ENCODE measurements at places on chromosomes 7 and 10. TPM values are rescaled to one million over a fixed set of nuclear protein-coding genes. Genes with fewer than 3 reads are reported as not detected.
A peak's percentile ranks its signal among the peaks of the same experiment; 100 is the strongest.

DNA sequence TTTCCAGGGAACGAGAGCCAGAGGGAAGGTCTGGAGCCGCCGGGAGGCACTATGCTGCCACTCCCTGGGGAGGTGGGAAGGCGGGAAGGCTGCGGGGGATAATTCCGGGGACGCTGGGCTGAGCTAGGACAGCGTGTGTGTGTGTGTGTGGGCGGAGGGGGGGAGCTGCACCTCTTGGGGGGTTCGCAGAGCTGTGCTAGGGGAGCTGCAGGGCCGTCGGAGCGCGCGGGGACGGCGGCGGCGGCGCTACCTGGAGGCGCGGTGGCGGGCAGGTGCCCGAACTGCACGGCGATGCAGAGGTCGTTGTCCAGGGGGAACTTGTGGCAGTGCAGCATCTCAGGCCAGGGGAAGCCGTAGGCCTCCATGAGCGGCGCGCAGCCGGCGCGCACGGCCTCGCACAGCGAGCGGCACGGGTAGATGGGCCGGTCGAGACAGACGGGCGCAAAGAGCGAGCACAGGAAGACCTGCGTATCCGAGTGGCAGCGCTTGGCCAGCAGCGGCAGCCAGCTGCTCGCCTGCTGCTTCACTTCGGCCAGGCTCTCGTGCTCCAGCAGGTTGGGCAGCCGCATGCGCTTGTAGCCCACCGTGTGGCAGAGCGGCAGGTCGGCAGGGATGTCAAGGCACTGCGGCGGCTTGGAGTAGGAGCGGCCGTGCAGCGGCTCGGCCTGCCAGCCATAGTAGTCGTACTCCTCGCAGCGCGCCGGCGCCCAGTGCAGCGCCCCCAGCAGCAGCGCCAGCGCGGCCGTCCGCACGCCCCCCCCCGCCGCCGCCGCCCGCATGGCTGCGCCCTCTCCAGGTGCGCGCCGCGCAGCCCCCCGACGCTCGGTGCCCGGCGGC is 526 bp downstream of the SFRP5 start:
- no peak overlapping the region for H3K27ac ChIP-seq
- H3K27me3 ChIP-seq = peaks cover 30% of the 10 kb centered on the region
- peak overlapping the region; percentile 10 for H3K4me3 ChIP-seq
- no peaks in the 10 kb centered on the region for H3K36me3 ChIP-seq

DNA sequence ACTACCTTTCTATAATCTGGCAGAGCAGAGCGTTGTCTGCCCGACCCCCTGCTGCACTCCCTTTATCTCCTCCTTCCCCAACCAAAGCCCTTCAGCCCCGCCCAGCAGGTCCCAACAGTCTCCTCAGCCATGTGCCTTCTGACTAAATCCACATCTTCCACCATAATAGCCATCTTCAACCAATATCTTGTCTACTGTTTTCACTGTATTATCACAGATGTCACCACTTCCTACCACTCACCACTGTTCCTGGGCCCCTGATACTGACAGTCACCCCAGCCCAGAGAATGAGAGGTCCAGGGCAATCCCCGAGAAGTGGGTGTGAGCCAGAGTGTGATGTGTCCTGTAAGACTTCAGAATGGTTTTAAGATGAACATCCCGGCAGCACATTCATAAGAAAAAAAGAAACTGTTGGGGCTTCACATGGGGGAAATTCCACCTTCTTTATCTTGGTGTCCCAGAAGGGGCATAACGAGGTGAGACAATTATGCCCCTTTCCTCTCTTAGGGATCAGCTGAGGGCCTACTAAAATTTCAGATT is 25.3 kb downstream of the CCDC6 start:
- no peak for DNase-seq
- no peaks in the 10 kb centered on the region for H3K27me3 ChIP-seq
- H3K27ac ChIP-seq = peak overlapping the region; percentile 11
- H3K4me1 ChIP-seq = peaks cover 44% of the 10 kb centered on the region
- H3K4me3 ChIP-seq = no peak overlapping the region

- DNase-seq = no peak
- H3K36me3 ChIP-seq = no peaks in the 10 kb centered on the region
- no peaks in the 10 kb centered on the region for H3K4me1 ChIP-seq
- no peak overlapping the region for H3K27ac ChIP-seq
- H3K27me3 ChIP-seq = no peaks in the 10 kb centered on the region
- H3K4me3 ChIP-seq = no peak overlapping the region
These were observed 107.8 kb downstream of the RAB18 start for GRCh38 chr10:27611744-27612550.

Gene SMO
- total RNA-seq = 4.0 TPM

Gene KIF11
- total RNA-seq = 0.93 TPM

- H3K36me3 ChIP-seq = no peaks in the 10 kb centered on the region
- H3K27me3 ChIP-seq = no peaks in the 10 kb centered on the region
- H3K4me1 ChIP-seq = no peaks in the 10 kb centered on the region
- H3K4me3 ChIP-seq = no peak overlapping the region
These were observed 33.0 kb downstream of the MAGI2 start for GRCh38 chr7:79420464-79420863.

Gene FKBP14
- total RNA-seq = 11.5 TPM

GRCh38 chr7:142917447-142917846 is 16.1 kb downstream of the TRPV5 start:
- no peak overlapping the region for H3K27ac ChIP-seq
- no peak overlapping the region for H3K4me3 ChIP-seq
- H3K4me1 ChIP-seq = no peaks in the 10 kb centered on the region
- no peaks in the 10 kb centered on the region for H3K36me3 ChIP-seq

GRCh38 chr7:116776046-116776445 is 86.3 kb upstream of the CAPZA2 start:
- no peaks in the 10 kb centered on the region for H3K27me3 ChIP-seq
- no peak overlapping the region for H3K27ac ChIP-seq
- H3K4me1 ChIP-seq = peaks cover 10% of the 10 kb centered on the region
- no peak overlapping the region for H3K4me3 ChIP-seq
- H3K36me3 ChIP-seq = no peaks in the 10 kb centered on the region

- no peaks in the 10 kb centered on the region for H3K27me3 ChIP-seq
- H3K36me3 ChIP-seq = no peaks in the 10 kb centered on the region
- H3K27ac ChIP-seq = no peak overlapping the region
- DNase-seq = no peak
These were observed 77.4 kb downstream of the PPP1R3C start for GRCh38 chr10:91555455-91555854.

GRCh38 chr7:22577470-22578001 is 77.5 kb upstream of the STEAP1B start:
- H3K27ac ChIP-seq = peak overlapping the region; percentile 73
- H3K4me3 ChIP-seq = no peak overlapping the region
- no peaks in the 10 kb centered on the region for H3K27me3 ChIP-seq
- no peak for DNase-seq
- H3K36me3 ChIP-seq = no peaks in the 10 kb centered on the region

DNA sequence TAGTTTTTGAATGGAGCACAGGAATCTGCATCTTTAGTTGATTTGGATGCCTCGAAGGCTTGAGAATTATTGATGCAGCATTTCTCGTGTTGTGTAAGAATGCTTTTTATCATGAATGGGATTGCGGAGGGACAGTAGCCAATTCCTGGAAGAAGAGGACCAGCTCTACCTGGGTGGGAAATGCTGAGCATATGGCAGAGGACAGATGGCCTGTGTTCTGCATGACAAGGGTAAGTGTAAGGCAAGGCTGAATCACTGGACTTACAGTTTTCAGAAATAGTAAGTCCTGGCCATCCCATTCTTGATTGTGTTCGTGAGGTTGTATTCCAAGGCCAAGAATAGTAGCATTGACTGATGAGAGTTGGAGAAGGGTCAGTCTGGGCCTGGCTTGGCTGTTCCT is 15.9 kb downstream of the RP9 start:
- H3K27ac ChIP-seq = no peak overlapping the region
- H3K27me3 ChIP-seq = no peaks in the 10 kb centered on the region
- H3K36me3 ChIP-seq = peaks cover 48% of the 10 kb centered on the region
- H3K4me1 ChIP-seq = no peaks in the 10 kb centered on the region

GRCh38 chr7:124856299-124856888 is 73.2 kb downstream of the POT1 start:
- no peak overlapping the region for H3K27ac ChIP-seq
- H3K36me3 ChIP-seq = peaks cover 5% of the 10 kb centered on the region
- H3K4me1 ChIP-seq = no peaks in the 10 kb centered on the region
- H3K27me3 ChIP-seq = no peaks in the 10 kb centered on the region
- H3K4me3 ChIP-seq = no peak overlapping the region

Gene MLXIPL
- 11.1 TPM for total RNA-seq

Gene TFR2
- 0.41 TPM for total RNA-seq

- no peak for DNase-seq
- no peak overlapping the region for H3K27ac ChIP-seq
- no peaks in the 10 kb centered on the region for H3K4me1 ChIP-seq
- no peak overlapping the region for H3K4me3 ChIP-seq
- no peaks in the 10 kb centered on the region for H3K36me3 ChIP-seq
- H3K27me3 ChIP-seq = no peaks in the 10 kb centered on the region
These were observed 57.4 kb downstream of the ADCY1 start for GRCh38 chr7:45631569-45631968.

DNA sequence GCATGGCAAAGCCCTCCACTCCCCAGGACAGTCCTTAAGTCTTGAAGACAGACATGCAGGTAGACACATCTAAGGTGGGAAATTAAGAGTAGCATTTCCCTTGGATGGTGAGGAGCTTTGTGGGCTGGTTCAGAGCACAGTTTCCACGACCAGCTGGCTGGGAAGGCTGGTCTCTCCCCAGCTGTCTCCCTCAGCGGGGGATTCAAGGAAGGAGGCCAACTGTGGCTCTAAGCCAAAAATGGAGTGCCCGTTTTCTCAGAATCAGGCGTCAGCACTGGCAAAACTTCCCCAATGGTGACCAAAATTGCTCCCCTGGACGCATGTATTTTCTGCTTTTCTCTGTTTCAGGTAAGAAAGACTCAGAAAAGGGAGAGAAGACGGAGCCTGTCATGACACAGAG is 230.6 kb upstream of the FZD8 start:
- no peaks in the 10 kb centered on the region for H3K27me3 ChIP-seq
- DNase-seq = no peak
- H3K4me1 ChIP-seq = no peaks in the 10 kb centered on the region
- no peak overlapping the region for H3K27ac ChIP-seq
- no peak overlapping the region for H3K4me3 ChIP-seq

GRCh38 chr10:34222359-34222758 is 592.7 kb downstream of the PARD3 start:
- DNase-seq = no peak
- no peak overlapping the region for H3K4me3 ChIP-seq
- no peak overlapping the region for H3K27ac ChIP-seq
- H3K36me3 ChIP-seq = no peaks in the 10 kb centered on the region
- no peaks in the 10 kb centered on the region for H3K4me1 ChIP-seq

Gene SPDYE2B
- total RNA-seq = not detected

Gene ZC3HAV1L
- total RNA-seq = 6.4 TPM

Gene ZDHHC6
- 34.9 TPM for total RNA-seq

Gene NKX1-2
- not detected for total RNA-seq

Gene AKR1B1
- 91.8 TPM for total RNA-seq

- DNase-seq = no peak
- H3K27ac ChIP-seq = no peak overlapping the region
- no peaks in the 10 kb centered on the region for H3K27me3 ChIP-seq
- H3K4me3 ChIP-seq = no peak overlapping the region
- no peaks in the 10 kb centered on the region for H3K4me1 ChIP-seq
These were observed 379.1 kb upstream of the MKI67 start for GRCh38 chr10:128505346-128505745.

Gene LGI1
- total RNA-seq = not detected

GRCh38 chr7:115097175-115097671 is 175.3 kb downstream of the MDFIC start:
- H3K36me3 ChIP-seq = no peaks in the 10 kb centered on the region
- no peak overlapping the region for H3K4me3 ChIP-seq
- H3K4me1 ChIP-seq = no peaks in the 10 kb centered on the region
- no peaks in the 10 kb centered on the region for H3K27me3 ChIP-seq

DNA sequence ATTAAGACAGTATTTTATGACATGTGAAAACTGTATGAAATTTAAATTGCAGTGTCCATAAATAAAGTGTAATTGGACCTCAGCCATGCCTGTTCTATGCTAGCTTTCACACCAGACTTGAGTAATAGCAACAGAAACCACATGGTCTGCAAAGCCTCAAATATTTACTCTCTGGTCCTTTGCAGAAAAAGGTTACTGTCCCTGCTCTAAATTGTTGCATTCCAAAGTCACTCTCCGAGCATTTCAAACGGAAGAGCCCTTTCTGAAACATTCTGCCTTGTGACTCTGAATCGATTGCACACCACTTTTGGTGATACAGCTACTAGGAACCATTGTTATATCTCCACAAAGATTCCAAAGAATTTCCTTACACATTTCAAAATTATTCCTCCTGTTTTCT is 81.0 kb upstream of the STK17A start:
- H3K4me1 ChIP-seq = no peaks in the 10 kb centered on the region
- no peak overlapping the region for H3K4me3 ChIP-seq
- H3K36me3 ChIP-seq = no peaks in the 10 kb centered on the region

GRCh38 chr10:109891105-109891504 is 32.2 kb downstream of the XPNPEP1 start:
- no peaks in the 10 kb centered on the region for H3K27me3 ChIP-seq
- peaks cover 27% of the 10 kb centered on the region for H3K4me1 ChIP-seq
- H3K27ac ChIP-seq = no peak overlapping the region
- no peak overlapping the region for H3K4me3 ChIP-seq
- DNase-seq = no peak

Gene PRRT4
- 0.26 TPM for total RNA-seq

- H3K27ac ChIP-seq = no peak overlapping the region
- H3K4me1 ChIP-seq = no peaks in the 10 kb centered on the region
- no peak overlapping the region for H3K4me3 ChIP-seq
- DNase-seq = no peak
These were observed 6.2 kb upstream of the MRC1 start for GRCh38 chr10:17802976-17803375.

DNA sequence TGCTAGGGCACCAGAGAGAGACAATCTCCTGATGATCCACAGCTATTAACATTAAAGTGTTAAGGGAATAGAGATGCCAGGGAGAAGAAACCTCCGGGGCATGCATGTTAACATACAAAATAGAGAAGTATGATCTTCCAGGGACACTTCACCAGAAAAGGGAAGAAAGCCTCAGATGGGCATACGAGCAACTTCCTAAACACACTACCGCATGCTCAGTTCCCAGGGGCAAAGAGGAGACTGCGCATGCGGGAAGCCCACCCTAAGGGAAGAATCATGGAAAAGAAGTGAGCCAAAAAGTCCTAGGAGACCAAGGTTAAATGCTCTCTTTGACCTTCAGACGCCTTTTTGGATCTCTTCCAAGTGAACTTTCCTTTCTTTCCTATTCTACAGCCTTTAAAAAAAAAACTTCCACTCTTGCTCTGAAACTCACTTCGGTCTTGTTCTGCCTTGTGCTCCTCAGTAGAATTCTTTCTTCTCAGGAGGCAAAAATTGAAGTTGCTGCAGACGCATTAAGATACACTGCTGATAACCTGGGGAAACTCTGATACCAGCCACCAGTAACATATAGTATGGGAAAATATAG is 1211.3 kb downstream of the REEP3 start:
- no peak overlapping the region for H3K4me3 ChIP-seq
- no peak for DNase-seq
- no peaks in the 10 kb centered on the region for H3K27me3 ChIP-seq

Gene ACSM6
- total RNA-seq = not detected

Gene SLC13A1
- total RNA-seq = not detected

- peaks cover 4% of the 10 kb centered on the region for H3K4me1 ChIP-seq
- H3K27ac ChIP-seq = no peak overlapping the region
- H3K27me3 ChIP-seq = no peaks in the 10 kb centered on the region
- no peak overlapping the region for H3K4me3 ChIP-seq
- H3K36me3 ChIP-seq = no peaks in the 10 kb centered on the region
These were observed 58.8 kb downstream of the DIP2C start for GRCh38 chr10:630581-631073.

Gene SFTPA1
- total RNA-seq = 11,191 TPM

Gene GDF2
- not detected for total RNA-seq

- H3K36me3 ChIP-seq = peaks cover 4% of the 10 kb centered on the region
- H3K27ac ChIP-seq = no peak overlapping the region
- H3K4me1 ChIP-seq = no peaks in the 10 kb centered on the region
- H3K4me3 ChIP-seq = no peak overlapping the region
These were observed 40.5 kb downstream of the ERCC6 start for GRCh38 chr10:49498425-49498824.

Gene TRPV5
- not detected for total RNA-seq

Gene LDB3
- total RNA-seq = 2.5 TPM
